ENCODE measurements at places on chromosomes 7 and 10.

- no peak for DNase-seq
Observed at GRCh38 chr10:22314852-22315251, 1.3 kb upstream of the COMMD3 start.

DNA sequence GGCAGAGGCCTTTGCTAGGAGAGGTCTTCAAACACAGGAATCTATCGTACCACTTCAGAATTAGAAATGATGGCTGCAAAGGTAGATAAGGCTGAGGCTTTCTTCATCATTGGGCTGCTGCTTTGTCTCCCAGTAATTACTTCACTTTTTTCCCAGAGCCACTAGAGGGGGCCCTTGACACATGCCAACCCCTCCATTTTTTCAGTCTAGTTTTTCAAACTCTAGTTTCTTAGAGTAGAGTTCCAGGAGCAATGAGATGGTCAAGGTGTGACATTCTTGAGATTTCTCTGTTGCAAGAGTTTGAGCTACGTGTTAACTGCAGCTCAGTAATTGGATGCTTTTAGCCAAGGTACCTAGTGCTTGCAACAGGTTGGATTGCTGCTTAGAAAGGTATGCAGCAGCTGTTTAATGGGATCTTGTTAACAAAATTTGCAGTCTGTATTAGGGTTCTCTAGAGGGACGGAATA, 33.8 kb upstream of the RBM20 start:
- peak; percentile 50 for DNase-seq

DNA sequence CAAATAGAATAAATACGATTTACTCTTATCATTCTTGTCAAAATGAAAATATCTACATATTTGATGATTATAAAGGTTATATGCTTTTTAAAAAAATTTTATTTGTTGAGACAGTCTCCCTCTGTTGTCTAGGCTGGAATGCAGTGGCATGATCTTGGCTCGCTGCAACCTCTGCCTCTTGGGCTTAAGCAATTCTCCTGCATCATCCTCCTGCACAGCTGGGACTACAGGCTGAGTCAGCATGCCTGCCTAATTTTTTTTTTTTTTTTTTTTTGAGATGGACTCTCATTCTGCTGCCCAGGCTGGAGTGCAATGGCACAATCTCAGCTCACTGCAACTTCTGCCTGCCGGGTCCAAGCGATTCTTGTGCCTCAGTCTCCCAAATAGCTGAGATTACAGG, 48.9 kb downstream of the PUS7 start:
- peak; percentile 76 for DNase-seq

DNA sequence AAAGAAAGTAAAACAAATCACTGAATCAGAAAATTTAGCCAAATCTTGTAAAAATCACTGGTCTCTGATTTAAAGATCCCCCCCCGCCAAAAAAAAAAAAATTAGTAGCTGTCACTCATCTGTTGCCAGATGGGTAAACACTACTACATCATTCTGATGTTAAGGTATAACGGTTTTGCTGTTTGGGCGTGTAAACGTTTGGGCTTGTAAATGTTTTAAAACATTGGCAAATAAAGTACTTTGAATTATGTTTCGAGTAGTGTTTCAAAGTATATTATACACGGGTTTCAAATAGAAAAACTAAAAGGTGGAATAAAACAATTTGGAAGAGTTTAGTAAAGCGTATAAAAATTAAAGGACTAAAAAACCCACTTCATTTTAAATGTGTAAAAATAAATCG, 1.5 kb downstream of the TMEM229A start:
- no peak for DNase-seq

DNA sequence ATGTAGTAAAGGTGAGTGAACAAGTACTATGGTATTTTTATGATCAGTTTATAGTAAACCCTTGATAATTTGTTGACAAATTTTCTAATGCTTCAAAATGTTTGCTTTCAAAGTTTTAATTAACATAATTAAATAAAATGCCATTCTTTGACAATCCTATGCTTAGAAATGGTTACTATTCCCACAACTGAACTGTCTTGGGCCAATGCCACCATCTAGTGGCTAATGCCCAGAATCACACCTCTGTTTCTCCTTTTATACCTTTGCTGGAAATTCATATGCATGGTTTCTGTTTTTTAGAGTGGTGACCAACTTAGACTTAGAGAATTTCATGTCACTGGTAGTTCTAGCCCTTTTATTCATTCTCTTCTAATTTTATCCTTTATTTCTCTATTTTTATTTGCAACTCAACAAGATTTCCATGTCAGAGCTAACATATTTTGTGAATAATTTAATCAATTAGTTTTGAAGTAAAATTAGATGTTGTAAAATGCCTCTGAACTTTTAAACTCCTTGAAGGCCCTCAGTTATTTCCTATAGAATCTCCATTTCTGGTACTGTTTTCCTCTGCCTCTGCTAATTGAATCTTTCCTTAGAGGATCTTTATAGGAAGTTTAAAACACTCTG, 31.1 kb downstream of the PCGF5 start:
- DNase-seq = peak; percentile 61

DNA sequence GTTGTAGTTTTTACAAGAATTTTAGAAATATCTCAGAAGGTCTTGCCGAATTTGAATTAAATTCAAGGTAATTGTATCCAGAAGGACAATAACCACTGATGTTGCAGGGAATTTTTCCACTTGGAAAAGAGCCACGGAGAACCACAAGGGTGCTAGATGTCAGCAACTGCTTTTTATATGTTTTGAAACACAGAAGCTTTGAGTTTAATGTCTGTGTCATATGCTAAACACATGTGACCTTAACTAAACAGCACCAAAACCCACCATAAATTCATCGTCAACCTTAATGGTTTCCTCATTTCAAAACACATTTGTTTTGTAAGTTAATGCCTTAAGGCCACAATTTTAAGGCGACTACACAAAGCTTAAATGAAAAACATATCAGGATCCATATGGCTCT, 106.9 kb downstream of the COL28A1 start:
- DNase-seq = peak; percentile 95

GRCh38 chr7:97734255-97734654, 2.4 kb downstream of the TAC1 start:
- no peak for DNase-seq

GRCh38 chr10:102120991-102121738, 997 bp upstream of the LDB1 start:
- DNase-seq = peak; percentile 96

DNA sequence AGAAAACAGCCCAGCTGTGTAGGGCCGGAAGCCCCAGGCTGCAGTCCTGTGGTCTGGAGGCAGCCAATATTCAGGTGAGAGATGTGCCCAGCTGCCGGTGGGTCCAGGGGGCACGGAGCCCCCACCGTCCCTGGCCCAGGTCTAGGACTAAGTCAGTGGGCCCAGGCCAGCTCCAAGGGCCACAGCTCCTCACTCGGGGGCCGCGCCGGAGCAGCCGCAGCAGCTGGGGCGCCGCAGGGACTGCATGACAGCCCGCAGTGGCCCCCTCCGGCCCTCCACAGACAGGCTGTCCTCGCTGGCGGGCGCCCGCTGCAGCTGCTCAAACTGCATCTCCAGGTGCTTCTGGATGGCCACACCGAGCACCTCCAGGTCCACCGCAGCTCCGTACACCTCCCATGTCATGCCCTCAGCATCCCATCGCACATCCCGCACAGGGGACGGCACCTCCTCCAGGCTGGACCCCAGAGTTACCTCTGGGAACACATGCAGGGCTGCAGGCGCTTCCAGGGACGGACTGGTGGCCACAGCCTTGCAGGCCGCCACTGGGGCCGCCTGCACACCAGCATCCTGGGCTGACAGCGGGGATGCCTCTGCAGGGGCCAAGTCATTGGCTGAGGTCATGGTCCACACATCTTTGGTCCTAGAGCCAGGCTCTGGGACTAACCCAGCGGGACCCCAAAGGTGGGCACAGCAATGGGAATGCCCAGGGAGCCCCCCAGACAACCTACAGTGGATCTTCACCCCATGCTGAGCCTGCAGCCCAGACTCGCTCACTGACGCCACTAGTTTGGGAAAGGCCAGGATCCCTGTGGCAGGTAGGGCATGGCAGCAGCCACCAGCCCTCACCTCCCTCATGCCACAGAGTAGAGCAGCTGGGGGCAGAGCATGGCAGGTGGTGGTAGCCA, 7.0 kb downstream of the GPRIN2 start:
- no peak for DNase-seq

- DNase-seq = peak; percentile 85
Observed at GRCh38 chr7:102834999-102835398, 77.8 kb upstream of the LRRC17 start.

DNA sequence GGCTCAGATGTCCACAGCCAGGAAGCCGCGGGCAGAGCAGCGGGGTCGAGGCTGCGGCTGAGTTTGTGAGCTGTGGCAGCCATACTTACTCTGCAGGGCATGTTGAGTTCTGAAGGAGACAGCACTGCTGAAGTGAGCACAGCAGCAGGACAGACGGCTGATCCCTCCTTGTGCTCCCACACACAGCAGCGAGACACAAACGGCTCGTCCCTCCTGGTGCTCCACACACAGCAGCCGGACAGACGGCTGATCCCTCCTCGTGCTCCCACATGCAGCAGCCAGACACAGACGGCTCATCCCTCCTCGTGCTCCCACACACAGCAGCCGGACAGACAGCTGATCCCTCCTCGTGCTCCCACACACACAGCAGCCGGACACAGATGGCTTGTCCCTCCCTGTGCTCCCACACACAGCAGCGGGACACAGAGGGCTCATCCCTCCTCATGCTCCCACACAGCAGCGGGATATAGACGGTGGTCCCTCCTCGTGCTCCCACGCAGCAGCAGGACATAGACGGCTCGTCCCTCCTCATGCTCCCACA, 305.1 kb downstream of the PTPRN2 start:
- no peak for DNase-seq

GRCh38 chr7:131753620-131754222, 197.3 kb upstream of the PODXL start:
- no peak for DNase-seq

DNA sequence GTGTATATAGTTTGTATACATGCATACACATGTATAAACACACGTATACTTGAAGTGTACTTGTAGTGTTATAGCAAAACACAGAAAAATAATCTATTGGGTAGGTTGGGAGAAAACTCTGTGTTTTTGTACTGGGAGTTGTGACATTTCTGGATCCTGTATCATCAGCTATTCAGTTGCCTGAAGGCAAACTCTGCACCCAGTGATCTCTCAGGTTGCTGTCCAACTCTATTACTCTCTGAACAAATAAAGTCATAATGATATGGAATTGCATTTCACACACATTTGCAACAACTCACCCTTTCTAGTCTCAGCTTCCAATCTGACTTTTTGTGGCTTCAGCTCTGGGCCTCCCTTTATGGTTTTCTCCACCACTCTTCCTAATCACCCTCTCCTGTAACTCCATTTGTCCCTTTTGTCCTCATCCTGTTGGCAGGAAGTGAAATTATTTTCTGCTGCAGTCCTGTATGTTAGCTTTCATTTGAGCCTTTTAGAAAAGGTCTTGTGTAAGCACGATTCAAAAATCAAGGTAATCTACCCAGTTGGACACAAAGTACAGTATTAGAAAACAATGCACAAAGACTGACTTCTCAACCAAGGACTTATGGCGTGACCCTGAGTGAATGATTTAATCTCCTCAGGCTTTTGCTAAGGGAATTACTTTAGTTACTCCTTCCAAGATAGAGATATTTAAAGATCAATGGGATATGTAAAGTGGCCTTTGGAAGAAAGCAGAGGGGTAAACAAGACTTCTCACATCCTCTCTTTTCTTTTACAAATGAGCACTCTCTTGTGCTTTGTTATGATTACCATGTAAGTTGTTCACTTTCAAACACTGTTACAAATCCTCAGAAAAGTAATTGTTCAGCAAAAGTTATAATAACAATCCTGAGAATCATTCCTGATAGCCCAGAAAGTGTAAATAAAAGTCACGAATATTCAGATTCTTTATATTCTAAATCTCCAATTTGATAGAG, 249.1 kb downstream of the KCND2 start:
- DNase-seq = no peak

DNA sequence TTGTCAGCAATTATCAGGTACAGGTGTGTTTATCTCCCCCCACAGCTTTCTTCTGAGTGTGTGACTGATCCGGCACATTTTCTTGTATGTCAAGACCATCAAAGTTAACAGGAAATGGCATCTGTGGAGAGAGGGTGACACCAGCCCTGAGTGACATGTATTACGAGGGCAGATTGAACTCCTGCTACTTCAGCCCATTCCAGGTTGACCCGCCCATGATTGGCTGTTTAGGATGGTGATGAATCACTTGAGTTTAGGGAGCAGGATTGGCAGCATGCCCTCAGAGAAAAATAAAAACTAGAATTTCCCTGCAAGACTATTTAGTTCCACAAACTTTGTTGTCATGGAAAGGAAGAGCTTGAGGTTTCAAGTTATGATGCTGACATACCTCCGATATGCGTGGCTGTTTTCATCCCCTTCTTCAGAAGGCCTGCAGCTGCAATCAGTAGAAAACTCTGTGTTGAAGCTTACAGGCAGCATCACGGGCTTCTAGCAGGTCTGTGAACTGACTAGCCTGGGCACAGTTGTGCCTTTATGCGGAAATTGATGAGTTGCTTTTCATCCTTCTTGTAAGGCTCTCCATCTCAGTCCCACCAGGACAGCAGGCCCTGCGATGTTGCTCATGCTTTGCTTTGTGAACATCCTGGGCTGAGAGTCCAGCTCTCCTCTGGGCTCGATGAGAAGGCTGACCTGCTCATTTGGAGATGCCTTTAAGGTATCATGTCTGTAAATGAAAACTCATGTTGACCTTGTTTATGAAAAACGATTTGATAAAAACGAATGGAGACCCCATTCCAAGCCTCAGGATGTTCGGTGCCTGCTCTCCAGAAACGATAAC, 8.0 kb upstream of the CELF2 start:
- DNase-seq = peak; percentile 70

DNA sequence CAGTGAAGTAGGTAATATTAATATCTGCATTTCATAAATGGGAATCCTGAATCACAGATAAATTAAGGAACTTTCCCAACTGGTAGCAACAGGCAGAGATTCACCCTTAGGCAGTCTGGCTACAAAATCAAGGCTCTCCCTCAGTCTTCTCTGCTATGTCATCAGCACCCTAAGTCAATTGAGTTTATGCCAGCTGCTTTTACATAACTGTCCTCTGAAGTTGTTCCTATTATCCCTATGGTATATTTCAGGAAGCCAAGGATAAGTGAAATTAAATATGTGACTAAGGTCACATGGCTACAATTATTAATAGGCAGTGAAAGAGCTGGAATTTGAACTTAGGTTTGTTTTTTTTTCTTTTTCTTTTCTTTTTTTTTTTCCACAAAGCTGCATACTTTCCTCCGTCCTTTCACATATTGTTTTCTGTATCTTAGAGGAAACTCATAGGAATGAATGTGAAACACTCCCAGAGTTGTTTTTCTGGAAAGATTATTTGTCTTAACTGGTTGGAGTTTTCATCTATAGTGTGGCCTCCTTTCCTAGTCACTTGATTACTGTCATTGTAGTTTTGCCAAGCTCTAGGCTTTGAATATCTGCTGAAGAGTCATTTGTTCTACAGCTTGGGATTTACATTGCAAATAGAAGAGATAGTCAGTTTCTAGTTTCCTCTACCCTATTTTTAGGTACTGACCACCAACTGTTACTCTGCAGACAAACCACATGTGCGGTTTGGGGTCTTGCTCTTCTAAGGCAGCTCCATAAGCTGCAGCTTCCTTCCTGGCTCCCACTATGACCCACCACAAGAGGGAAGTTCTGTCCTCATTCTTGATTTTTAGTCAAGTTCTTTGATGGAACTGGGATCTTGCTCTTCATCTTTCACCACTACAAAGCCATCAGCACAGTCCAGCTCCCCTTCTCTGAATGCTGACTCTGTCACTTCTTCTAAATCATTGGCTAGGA, 338.0 kb upstream of the KIAA1217 start:
- no peak for DNase-seq

- peak; percentile 60 for DNase-seq
Observed at GRCh38 chr10:113515601-113516000, 37.3 kb upstream of the HABP2 start.
